ENCODE measurements at places on chromosomes 1 and 21.

GRCh38 chr1:41581216-41582003 is 96.9 kb upstream of the EDN2 start:
- DNase-seq: no peak

DNA sequence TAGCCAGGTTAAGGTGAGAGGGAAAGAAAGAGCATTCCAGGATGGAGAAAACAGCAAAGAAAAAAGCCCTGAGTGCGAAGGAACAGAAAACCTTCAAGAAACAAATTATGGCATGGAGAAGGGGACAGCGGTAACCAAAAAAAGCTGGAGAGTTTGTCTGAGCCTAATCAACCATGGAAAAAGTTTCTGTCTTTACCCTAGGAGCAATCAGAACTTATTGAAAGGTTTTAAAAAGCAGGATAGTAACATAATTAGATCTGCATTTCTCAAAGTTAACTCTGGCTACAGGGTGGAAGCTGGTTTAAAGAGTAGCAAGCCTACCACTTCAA is 26.1 kb upstream of the HPDL start:
- no peak for DNase-seq

DNA sequence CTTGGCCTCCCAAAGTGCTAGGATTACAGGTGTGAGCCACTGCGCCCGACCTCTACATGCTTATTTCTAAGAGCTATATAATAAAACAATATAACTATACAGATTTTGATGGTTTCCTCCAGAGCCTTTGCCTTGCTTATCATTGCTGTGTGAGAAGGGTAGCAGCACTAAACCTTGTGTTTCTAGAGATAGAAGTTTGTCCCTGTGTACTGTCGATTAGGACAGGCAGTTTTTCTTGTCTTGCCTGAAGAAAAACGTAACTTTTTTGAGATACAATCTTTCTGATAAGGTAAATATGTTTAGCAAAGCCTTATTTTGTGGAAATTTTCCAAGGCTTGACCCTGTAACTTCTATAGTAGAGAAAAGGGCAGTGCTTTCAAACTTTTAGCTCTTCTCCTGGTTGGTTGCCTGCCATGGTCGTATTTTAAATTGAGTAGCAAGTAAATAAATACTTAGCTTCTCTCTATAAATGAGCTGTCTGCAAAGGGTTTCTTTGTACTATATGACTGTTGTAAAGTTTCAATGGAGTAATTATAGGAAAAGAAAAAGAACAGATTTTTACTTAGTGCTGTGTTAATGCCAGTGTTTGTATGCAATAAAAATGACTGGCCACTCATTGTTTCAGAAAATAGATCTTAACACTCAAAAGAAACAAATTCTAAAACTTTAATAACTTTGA is 86.4 kb upstream of the CACYBP start:
- no peak for DNase-seq

GRCh38 chr1:11516961-11517635 is 38.1 kb downstream of the DISP3 start:
- no peak for DNase-seq

DNA sequence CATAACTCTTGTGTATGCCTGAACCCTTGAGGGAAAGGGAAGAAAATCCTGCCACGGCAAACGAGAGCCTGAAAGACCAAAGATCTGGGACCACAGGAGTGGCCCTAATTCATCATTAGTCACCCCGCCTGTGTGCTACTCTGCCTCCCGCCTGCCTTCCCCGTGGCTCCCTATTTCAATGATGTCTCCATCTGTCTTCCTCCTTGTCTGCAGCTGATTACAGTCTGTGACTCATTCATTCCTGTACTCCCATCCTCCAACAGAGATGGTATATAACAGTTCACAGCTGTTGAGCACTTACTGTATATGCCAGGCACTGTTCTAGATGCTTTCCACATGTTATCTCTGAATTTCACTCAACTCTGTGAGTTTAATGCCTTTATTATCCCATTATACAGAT is 96.6 kb downstream of the SEC16B start:
- DNase-seq: no peak

DNA sequence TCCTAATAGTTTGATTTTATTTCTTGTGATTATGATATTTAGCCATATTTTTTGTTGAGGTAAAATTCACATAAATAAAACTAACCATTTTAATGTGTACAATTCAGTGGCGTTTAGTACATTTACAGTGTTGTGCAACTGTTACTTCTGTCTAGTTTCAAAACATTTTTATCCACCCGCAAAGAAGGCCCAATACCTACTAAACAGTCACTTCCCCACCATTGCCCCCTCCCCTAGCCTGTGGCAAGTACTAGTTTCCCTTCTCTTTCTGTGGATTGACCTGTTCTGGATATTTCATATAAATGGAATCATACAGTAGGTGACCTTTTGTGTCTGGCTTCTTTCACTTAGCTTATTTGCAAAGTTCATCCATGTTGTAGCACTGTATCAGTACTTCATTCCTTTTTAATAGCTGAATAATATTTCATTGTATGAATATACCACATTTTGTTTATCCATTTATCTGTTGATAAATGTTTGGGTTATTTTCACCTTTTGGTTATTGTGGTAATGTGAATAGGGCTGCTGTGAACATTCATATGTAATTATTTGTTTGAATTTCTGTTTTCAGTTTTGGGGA is 4.1 kb downstream of the FLVCR1 start:
- no peak for DNase-seq

DNA sequence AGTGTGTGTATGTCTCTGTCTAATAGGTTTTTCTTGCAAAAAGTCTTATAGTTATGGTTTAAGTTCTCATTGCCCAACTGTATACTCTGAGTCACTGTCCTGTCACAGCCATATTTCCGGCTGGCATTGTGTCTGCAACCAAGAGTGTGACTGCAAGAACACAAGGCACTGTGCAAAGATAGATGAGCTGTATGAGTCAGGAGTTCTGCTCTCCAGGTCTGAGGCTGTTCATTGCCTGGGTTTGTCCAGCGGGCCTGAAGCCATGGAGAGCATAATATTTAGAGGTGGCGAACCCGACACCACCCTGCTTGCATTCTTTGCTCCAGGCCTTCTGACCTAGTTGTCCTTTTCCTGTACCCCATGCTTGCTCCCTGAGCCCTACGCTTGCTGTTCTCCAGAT is 50.9 kb upstream of the CNIH3 start:
- no peak for DNase-seq

DNA sequence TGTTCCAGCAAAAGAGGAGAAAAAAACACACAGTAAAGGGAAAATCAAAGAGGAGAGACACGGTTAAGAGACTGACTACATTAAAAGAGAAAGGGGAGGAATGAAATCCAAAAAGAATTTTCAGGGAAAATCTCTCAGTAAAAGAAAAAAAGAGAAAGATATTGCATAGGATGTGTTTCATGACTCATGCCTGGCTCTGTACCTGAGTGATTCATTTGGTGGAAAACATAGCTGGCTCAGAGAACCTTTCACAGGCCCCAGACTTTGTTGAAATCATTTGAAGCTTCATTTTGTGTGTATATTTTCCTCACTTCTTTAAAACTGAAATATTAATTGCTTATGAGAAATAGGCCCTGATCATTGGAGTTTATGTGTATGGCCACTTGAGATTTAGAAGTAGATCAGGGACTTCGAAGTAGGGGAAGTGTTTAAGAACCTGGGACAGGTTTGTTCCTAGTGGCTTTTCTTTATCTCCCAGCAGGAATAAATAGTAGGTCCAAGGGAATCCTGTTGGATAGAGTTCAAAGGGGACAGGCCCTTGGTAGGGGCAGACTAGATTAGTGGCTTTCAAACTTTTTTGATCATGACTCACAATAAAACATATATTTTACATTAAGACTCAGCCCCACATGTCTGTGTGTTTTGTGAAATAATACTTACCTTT is 239.1 kb upstream of the SGIP1 start:
- no peak for DNase-seq

DNA sequence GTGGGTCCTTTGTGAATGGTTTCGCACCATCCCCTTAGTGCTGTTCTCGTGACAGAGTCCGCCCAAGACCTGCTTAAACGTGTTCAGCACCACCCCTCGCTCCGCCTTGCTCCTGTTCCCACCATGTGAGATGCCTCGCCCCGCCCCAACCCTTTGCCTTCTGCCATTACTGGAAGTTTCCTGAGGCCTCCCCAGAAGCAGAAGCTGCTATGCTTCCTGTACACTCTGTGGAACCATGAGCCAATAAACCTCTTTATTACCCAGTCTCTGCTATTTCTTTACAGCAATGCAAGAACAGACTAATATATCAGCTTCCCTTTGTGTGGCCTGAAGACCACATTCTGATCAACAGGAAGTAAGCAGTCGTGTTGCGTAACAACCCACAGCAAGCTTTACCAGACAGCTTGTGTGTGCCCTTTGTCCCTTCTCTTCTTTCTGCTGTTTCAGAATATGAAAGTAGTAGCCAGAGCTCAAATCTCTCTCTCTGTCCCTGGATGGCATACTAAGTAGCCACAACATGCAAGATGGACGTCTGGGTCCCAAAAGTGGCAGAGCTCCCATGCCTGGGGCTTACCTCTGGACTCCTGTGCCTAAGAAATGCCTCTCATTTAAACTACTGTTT is 14.1 kb downstream of the HENMT1 start:
- peak; percentile 41 for DNase-seq

GRCh38 chr21:44836666-44837471 is 19.0 kb upstream of the SUMO3 start:
- DNase-seq: no peak

DNA sequence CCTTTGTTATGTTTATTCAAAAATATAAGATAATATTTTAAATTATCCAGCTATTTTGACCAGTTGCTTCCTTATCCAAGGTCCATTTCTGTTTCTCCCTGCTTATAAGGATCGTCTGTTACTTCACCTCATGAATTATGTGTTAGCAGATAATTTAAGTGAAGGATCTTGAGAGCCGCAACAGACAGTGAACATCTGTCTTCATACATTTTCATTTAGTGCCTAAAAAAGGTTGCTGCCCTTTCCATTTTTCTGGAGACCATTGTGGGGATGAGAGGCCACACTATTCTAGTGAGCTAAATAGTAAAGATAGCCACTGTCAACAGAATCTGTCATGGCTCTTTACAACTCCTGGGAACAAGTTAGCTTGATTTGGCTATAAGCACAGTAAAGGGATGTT is 154.0 kb downstream of the CLEC20A start:
- DNase-seq: no peak

DNA sequence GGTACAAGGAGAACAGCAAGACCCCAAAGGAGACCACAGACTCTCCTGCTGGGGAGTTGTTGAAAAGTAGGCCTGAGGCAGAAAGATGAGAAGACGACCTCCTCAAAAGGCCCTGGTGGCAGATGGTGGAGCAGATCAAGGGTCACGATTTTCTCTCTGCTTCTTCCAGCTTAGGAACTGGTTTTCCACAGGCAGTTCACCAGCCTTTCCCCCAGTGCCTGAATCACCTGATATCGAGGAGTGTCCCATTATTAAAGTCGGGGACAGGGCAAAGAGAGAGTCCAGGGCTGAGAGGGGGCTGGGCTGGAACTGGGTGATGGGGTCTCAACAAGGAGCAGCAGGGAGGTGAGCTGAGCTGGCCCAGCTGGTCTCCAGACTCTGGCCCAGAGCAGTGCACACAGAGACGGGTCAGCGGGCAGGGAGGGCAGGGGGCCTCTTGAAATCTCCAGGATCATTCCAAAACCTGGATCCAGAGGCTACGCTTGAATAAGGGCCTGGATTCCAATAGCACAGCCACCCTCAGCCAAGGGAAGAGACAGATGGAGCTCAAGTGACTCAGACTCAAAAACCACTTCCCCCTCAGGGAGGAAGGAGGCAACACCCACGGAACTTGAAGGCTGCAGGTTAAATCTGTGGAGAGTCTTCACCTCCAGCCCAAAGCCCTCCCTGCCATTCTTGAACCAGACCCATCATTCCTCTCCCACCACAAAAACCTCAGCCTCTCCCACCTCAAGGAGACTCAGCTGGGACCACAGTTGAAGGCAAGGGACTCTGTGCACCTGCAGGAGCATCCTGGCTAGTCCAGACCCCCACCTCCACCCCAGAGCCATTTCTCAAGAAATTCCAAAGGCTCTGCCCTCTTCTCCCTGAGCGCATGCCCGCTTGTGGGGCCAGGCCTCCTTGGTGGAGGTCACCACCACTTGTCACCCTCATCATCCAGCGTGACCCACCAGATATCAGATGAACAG is at the start of gene S100A5:
TSS of gene S100A5 (minus strand) at position 541 of the 968 bp plus-strand sequence. CDS start 743 bp downstream, outside the sequence.
- DNase-seq: no peak

- no peak for DNase-seq
These were observed 234.9 kb downstream of the RHOU start for GRCh38 chr1:228969953-228970800.

- no peak for DNase-seq
These were observed 155.9 kb upstream of the RUNX1 start for GRCh38 chr21:35204850-35205541.

DNA sequence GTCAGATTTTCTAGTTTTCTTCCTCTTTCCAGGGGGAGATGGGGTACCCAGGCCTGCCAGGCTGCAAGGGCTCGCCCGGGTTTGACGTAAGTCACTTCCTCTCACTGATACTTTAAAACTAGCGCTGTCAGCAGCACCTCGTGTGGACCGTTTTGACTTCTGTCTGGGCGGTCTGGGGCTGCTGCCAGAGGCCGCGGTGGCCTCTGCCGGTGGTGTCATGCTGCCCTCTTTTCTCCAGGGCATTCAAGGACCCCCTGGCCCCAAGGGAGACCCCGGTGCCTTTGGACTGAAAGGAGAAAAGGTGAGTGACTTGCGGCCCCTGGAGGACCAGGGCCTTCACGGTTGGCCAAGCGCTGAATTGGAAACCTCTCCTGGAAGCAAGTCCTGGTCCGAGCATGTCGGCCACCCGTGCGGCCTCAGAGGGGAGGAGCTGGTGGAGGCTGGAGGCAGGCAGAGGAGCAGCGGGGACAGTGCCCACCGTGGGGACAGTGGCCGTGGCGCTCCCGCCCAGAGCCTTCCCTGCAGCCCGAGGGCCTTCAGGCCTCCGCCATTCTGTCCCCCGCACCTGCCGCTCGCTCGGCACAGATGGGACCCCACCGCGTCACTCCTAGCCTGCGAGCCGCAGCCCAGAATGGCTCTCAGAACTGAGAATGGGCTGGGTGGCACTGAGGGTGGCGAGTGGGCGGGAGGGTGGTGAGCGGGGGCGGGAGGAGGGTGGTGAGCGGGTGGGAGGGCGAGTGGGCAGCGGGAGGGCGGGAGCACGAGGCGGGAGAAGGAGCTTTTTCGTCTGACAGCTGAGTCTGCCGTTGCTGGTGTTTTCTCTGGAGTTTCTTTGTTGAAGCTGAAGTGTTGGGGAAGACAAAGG is 9.4 kb downstream of the COL6A1 start:
- no peak for DNase-seq

DNA sequence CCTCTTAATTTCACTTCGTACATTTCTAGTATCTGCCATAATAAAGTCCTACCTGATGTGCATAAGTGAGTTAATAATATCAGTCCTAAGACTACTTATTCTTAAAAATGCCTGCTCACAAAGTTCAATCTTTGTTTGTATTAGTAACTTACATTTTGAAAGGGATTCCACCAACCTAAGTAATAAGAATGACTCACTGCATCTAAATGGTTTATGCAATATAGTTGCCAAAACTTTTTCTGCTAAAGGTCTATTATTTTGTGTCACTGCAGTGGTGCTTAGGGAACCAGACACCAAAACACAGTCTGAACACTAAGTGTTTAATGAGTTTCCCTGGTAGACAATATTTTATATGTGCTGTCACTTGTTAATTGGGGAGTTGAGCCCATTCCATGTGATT is 1.8 kb downstream of the ZNF669 start:
- no peak for DNase-seq

- DNase-seq: no peak
These were observed 72.4 kb downstream of the FH start for GRCh38 chr1:241447031-241447644.

Data from stimulated activated CD4-positive, alpha-beta T cell treated with anti-CD3 and anti-CD28 coated beads, TNF-alpha, amount 100 ng/mL, for 4 hours (primary cell).